ENCODE measurements at places on chromosomes 7 and 10.

- no peak for DNase-seq
Measured at GRCh38 chr7:27133409-27134231, 3.1 kb upstream of the HOXA4 start.

GRCh38 chr10:128013626-128014025, 106.7 kb downstream of the PTPRE start:
- DNase-seq: no peak

DNA sequence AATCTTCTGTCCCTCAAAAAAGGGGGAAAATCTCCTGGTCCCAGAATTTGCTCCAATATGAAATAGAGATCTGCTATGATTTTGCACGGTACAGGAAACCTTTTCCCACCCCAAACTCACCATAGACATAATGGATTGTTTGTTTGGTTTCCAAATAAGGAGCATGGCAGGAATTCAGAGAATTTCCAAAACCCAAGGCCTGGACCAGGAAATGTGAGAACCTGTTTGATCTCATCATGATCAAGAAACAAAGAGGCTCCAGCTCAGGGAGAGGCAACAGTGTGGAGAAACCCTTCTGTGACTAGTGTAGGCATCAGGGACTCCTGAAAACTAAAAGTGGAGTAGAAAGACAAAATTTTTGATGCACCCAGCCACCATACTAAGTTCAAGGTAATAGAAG, 1548.1 kb upstream of the LRRTM3 start:
- DNase-seq: no peak

DNA sequence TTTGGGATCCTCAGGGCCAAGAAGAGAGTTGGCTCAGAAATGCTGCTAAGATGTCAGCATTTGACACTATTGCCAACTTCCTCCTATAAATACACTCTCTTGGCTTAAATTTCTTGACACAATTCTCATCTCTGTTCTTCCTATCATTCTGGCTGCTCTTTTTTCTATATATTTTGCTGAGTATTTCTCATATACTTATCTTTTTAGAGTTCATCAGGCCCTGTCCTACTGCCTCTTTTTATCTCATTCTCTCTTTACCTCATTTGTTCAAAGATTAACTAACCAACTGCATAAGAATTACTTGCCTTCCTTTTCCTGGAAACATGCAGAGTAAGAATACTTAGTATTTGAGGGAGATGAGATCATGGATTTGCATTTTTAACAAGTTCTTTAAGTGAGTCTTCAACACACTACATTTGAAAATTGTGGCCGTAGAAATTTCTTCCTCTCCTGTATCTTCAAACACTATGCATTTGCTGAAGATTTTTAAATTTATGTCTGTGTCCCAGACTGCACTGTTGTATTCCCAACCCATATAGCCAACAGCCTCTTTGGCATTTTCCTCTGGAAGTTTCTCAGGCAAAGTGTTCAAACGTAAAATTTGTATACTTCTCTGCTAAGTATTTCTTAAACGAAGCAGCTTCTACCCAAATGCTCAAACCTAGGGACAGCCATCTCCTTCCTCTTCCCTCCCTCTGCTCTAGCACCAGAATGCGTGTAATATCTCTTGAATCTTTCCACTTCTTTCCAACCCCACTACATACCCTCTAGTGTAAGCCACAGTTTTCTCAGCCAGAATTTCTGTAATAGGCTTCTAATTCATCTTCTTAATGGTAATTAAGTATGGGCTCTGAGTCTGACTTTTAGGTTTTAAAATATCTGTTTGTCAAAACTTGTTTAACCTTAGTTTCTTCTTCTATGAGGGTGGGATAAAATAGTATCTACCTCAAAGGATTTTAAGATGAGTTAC, 35.5 kb downstream of the ARL4A start:
- DNase-seq: no peak

- DNase-seq: no peak
Measured at GRCh38 chr10:1434202-1434601, 303.1 kb downstream of the ADARB2 start.

- no peak for DNase-seq
Measured at GRCh38 chr7:39333701-39334100, 232.5 kb upstream of the YAE1 start.

- DNase-seq: no peak
Measured at GRCh38 chr7:138618933-138619332, 82.2 kb downstream of the SVOPL start.

DNA sequence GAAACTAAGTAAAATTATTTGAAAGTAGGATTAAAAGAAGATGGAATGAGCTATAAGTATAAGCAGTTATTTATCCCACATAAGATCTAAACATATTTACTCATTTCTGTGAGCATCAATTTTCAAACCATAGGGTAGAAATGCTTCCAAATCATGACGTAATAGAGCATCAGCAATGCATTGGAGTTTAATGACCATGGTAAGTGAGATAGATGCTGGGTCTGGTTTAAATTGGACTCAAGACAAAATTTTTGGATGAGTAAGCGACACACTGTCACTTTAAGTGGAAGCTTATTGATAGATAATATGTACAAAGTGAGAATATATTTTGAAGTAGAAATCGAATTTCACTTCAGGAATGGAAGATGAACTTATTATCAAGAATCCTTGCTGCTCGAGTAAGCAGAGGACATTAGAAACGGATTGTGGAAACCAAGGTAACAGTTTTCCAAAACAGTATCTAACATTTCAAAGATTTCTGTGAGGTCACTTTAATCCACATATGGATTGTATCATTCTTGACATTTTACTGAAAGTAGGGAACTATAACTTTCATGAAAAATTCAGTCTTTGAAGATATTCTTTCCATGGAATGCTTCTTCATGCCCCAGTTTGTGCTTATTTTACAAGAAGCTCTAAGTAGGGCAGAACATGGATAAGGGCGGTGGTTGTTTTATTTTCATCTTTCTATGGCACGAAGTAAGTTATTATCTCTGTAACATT, 85.8 kb downstream of the AGMO start:
- no peak for DNase-seq
